OCI-LY7 (cell line): ENCODE measurements at places on chromosomes 12 and 14. TPM values are rescaled to one million over a fixed set of nuclear protein-coding genes. Genes with fewer than 3 reads are reported as not detected.

Gene PRPF40B
- 25.4 and 26.3 TPM in 2 replicates for total RNA-seq

Gene PPP1R1A
- total RNA-seq: not detected in 2 replicates

Gene CPM
- 10.5 and 13.0 TPM in 2 replicates for total RNA-seq

Gene NTS
- total RNA-seq: not detected in 2 replicates

Gene SPX
- 0.90 and 1.2 TPM in 2 replicates for total RNA-seq

Gene PRH2
- total RNA-seq: not detected in 2 replicates

Gene PGF
- 0.19 TPM in 1 of 2 replicates, not detected in the other for total RNA-seq

Gene LHX5
- total RNA-seq: not detected in 2 replicates

Gene PROX2
- total RNA-seq: 0.74 and 0.76 TPM in 2 replicates

Gene EID3
- 5.1 and 5.5 TPM in 2 replicates for total RNA-seq

Gene ANKRD33
- total RNA-seq: not detected in 2 replicates

Gene WDR20
- total RNA-seq: 31.0 and 40.6 TPM in 2 replicates

Gene KCNA5
- total RNA-seq: not detected in 2 replicates

Gene TOMM20L
- total RNA-seq: not detected in 2 replicates

Gene KRT74
- total RNA-seq: not detected in 2 replicates

Gene OSBPL8
- 57.0 and 61.3 TPM in 2 replicates for total RNA-seq

Gene KLHDC2
- 53.7 and 64.9 TPM in 2 replicates for total RNA-seq

Gene KRT85
- total RNA-seq: not detected in 2 replicates

Gene SYT1
- total RNA-seq: not detected in 2 replicates

Gene LRRC9
- 0.65 and 0.74 TPM in 2 replicates for total RNA-seq

Gene TCL1B
- total RNA-seq: 5.6 and 5.7 TPM in 2 replicates

Gene LMNTD1
- not detected in 2 replicates for total RNA-seq

Gene SYCP3
- 0.35 and 0.36 TPM in 2 replicates for total RNA-seq
